ENCODE measurements at places on chromosomes 11 and 22.
A peak's percentile ranks its signal among the peaks of the same experiment; 100 is the strongest.

GRCh38 chr11:102990145-102990544 lies 34.6 kb upstream of the MMP13 start:
- DNase-seq, result no peak

- no peak for DNase-seq
These were observed 20.6 kb downstream of the FLRT1 start for GRCh38 chr11:64056213-64056785.

DNA sequence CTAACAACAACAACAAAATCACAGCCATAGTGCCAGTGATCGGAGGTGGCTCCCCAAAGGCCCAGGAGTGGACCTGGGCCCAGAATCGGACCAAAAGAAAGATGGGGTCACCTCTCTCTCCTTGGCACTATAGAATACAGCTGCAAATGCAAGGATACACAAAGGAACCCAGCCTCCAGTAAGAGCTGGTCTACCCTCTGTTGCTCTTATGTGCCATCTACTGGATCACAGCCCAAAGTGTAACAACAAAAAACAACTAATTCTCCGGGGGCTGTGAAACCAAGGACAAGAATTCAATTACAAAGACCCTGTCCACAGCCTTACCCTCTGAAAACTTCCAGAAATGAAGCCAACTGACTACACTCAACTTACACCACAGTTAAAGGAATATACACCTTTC lies 21.6 kb downstream of the OR8G5 start:
- peak; percentile 17 for DNase-seq

DNA sequence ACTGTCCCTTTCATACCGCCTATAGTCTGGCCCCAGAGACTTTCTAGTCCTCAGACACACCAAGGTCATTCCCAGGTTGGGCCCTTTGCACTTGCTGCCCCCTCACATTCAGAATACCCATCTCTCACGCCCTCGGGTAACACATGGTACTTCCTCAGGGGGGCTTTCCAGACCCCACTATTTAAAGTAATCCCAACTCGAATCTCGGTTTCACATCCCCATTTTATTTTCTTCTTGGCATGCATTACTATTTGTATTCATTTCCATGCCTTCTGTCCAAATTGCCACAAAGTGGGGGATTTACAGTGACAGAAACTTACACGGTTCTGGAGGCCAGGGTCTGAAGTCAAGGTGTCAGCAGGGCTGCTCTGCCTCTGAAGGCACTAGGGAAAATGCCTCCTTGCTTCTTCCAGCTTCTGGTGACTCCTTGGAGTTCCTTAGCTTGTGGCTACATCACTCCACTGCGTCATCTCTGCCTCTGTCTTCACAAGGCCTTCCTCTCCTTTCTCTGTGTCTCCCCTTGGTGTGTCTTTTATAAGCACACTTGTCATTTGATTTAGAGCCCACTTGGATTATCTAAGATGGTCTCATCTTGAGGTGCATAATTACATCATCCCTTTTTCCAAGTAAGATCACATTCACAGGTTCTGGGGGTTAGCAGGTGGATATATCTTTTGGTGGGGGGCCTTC lies 15.1 kb downstream of the RCN1 start:
- DNase-seq, result no peak

GRCh38 chr11:126224647-126225294 lies 13.2 kb downstream of the FAM118B start:
- no peak for DNase-seq

- peak; percentile 89 for DNase-seq
These were observed at the start of gene TYMP for GRCh38 chr22:50529897-50530579. TYMP (minus strand) TSS chr22:50530012; CDS start chr22:50529709, 303 bp downstream.

DNA sequence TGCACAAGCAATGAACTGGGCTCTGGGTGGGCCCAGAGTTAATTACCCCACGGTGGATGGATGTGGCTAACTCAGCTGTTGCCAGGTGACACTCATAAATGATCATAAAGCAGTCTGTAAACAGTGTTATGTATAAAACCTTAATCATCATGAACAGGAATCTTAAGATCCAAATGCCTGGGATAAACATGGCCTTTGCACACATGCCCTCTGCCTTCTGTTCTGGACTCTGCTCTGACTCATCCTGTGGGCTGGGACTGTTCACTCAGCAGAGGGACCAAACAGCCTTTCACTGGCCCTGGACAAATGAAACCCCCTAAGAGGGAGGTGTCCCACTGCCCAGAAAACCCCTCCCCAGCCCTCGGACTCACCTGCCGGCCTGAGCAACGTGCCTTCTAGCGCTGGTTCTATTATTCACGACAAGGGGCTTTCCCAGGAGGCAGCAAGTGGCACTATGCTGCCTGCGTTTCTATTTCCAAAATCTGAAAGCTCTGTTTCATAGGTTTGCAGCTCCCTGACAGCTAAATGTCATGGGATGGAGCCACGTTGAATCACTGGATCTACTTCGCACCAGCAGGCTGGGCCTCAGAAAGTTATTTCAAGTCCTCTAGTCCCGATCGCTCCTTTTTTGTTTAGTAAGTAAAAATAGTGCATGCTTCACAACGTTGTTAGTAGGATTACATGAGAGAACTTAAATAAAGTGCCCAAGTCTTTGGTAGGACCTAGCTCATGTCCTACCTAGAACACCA lies 53.0 kb downstream of the LARGE1 start:
- peak; percentile 81 for DNase-seq

DNA sequence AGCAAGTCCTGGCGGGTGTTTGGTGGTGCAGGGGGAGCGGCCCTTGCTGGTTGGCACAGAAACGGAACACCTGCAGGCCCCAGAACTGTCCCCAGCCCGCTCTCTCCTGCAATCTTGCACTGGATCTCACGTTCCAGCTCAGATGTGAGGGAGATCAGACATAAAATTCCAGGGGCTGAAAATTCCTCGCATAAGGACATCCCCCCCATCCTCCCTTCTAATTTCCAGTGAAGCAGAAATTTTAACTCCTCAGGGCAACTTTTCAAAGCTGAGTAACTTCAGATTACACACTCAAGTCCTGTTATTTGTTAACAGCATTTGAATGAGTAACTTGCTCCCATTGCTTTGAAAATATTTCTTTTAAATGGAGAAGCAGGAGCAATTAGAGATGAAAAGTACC lies 40.3 kb upstream of the RASSF10 start:
- no peak for DNase-seq

DNA sequence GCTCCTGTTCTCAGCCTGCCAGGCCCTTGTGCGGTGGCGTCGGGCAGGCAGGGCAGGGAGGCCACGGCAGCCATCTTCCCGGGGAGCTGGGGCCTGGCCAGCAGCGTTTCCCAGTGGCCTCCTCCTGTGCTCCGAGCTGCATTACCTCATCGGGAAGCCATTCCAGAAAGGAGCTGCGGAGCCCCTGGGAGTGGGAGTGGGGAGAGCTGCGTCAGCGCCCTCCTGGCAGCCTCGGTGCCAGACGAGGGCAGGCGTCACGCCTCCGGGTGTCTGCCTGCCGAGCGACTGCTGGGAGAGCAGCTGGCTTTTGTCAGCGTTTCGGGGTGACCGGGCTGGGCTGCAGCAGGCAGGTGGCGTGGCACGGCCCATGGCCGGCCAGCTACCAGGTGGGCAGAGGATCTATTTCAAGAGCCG lies 30.9 kb upstream of the WNT7B start:
- DNase-seq, result peak; percentile 33

- peak; percentile 61 for DNase-seq
These were observed 53.5 kb downstream of the MCAM start for GRCh38 chr11:119263352-119263940.

DNA sequence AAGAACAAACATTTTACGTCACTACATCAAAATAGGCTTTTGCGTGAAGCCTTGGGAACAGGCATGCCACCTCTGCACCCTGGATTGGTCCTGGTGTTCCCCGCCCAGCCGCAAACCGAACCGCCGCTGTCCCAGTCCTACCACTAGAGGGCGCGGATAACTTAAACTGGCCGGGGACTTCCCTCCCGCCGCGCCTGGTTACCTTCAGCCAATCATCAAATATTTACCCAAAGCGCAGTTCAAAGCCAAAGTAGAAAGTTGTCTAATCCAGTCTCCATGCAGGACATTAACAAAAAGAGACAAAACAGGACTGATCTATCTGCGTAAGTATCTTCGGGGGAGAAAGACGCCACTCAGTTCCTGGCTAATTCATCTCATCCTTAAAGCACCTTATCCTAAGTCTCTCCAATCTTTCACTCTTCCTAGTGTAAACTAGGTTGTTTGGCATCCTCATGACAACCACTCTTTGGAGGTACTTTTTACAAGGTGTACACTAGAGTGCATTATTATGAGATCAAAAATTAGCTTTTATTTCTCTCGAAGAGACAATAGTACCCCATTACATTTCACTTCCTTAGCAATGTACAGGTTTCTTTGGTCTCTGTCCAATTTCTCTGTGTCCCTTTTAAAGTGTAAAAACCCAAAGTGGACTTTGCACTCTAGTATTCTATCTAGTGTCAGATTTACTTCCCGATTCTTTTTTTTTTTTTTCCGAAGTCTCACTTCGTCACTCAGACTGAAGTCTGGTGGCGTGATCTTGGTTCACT lies 3.9 kb upstream of the CRY2 start:
- DNase-seq, result peak; percentile 95

DNA sequence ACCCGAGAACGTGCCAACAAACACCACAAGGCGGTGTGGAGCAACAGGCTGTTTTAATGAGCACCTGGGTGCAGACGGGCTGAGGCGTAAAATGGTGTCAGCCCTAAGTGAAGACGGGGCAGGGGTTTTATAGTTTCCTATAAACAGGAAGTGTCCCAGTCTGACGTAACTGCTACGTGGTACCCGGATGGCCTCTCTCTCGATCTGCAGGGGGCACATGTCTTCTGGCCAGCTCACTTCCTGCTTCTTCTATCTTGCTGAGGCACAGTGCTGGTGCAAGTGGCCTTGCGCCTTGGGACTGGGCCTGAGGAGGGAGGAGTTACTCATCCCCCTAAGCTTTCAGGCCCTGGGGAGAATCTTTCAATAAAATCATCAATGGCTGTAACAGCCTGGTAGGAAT lies 20.9 kb downstream of the OOSP3 start:
- DNase-seq, result peak; percentile 47

DNA sequence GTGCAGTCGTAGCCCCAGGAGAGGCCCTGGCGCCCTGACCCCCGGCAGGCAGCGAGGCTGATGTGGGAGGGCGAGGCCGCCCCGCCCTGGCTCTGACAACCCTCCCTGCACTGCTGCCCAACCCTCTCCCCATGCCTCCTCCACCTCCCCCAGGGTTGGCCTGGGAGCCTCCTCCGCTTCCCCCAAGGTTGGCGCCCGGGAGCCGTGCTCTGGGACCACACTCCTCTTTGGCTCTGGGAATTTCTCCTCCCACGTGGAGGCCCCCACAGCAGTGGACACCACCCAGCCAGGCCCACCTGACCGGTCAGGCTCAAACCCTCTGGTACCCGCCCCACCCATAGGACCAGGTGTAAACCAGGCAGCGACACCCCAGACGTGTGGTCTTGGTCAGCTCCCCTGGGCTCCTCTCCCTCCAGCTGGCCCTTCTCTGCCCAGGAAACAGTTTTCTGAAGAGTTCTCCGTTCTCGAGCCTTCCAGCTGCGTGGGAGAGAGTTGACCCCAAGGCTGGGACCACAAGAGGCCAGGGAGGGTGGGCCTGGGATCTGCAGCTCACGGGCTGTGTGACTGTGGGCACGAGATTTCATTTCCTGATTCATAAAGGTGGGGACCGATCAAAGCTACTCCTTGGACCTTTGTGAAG lies 39.5 kb upstream of the BRSK2 start:
- DNase-seq, result no peak

GRCh38 chr11:18778468-18778867 lies 13.1 kb downstream of the PTPN5 start:
- DNase-seq, result no peak

DNA sequence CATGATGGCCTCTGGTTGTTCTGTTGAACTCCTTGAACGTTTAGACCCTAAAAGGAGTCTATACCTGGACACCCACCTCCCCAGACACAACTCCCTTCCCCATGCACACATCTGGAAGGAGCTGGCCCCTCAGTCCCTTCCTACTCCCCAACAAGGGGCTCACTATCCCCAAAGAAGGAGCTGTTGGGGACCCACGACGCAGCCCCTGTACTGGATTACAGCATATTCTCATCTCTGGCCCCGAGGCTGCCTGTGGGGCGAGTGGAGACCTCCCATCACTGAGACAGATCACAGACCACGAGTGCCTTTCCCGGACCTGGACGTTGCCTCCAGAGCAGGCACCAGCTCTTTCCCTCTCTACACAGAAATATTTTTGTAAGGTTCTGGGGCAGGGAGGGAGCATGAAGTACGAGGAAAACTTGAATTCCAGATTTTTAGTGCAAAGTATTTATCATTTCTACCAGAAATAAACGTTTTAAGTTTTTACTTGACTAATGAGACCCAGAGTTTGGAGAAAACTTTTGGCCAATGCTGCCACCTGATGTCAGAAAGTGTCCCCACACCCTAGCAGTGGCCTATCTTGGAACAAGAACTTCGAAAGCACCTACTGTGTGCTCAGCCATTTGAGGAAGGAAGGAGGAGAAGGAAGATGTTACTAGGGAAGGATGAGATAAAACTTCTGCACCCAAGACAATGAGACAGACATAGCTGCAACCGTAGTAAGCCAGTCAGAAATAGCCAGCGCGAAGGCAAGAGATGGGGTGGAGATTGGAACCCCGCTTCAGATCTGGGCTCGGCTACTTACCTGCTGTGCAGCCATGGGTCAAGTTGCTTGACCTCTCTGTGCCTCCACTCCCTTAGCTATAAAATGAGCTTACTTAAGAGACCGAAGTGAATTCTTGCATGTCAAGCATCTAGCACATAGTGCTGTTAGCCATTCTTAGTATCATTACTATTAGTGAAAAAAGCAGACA lies 10.2 kb upstream of the POU2F3 start:
- peak; percentile 49 for DNase-seq

DNA sequence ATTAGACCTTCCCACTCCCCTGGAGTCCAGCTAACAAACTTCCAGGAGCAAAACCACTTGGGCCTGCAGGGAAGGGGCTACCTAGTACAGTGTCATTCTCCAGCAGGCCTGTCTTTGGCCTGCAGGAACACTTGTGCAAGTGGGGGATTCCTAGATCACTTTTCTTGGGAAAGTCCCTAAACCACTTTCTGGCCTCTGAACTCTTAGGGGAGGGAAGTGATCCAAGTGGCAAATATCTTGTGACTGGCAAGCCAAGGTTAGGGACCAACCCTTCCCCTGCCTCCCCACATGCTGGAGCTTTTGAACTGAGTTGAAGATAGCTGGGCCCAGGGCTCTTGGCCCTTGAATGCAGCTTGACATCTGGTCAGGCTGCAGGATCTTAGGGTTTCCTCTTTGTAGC lies 17.2 kb downstream of the PPFIBP2 start:
- DNase-seq, result peak; percentile 13

GRCh38 chr22:17792299-17792698 lies 18.0 kb upstream of the BID start:
- no peak for DNase-seq
